Stimulated activated CD8-positive, alpha-beta memory T cell treated with anti-CD3 and anti-CD28 coated beads, Interleukin-15, amount 100 ng/mL, for 48 hours (primary cell): ENCODE measurements at places on chromosomes 5 and 9.

- no peak for DNase-seq
Observed at GRCh38 chr5:10896016-10896415, 135.0 kb upstream of the DAP start.

DNA sequence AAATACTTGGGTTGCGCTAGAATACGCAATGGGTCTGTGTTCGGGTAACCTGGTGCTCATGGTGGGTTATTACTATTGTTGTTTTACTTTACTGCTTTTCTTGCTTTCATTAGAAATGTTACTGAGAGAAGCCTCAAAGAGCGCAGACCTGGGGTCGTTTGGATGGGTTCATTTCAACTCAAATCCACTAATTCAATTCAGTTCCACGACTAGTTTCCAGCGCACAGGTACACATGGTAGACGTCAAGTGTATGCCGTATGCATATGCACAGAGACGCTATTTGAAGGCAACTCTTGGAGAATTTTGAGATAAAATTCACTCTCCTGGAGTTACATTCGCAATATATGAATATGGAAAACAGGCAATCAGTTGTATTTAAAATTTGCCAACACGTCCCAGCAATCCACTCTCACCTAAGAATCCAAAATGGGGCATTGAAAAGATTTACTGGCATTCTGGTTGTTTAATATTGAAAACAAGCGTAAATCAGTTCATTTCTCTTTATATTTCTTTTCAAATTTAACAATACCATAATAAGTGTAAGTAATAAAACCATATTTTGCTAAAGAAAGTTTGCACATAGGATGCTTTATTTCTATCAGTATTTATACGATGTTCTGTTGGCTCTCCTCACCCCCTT lies 4.4 kb upstream of the PAX5 start:
- DNase-seq = no peak

- DNase-seq = no peak
Observed at GRCh38 chr5:28400076-28400475, 1361.7 kb upstream of the CDH9 start.

DNA sequence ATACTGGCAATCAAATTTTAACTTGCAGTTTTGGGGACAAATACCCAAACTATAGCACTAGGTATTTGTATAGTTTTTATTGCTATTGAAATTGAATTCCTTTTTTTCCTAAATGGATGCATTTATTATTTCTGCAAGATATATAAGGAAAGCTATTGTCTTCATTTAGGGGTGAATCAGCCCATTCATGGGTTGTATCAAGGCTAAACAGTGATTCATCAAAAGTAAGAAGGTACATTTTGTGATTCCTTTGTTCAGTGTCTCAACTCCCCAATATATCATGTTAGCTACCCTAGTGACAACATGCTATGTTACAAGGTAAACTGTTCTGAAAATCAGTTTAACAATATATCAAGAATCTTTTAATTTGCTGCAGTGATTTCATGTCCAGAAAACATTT lies 185.7 kb downstream of the PLK2 start:
- DNase-seq = no peak

DNA sequence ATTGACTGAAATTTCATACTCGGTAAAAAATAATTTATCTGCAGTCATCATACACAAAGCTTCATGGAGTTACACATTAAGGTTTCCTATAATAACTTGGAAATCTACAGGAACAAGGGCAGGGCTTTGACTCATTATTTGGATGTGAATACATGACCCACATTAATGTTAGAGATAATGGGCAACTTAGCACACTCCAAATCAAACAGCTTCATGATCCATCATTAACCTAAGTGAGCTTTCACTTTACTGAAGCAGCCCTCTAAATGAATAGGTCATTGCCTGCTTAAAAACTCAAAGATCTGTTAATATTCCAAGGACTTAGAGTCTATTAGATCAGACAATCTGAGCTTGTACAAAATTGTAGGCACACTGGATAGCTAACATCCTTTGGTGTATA lies 9.0 kb downstream of the CDH12 start:
- no peak for DNase-seq

GRCh38 chr9:69797675-69798074 lies 22.9 kb upstream of the CFAP95 start:
- DNase-seq = no peak

DNA sequence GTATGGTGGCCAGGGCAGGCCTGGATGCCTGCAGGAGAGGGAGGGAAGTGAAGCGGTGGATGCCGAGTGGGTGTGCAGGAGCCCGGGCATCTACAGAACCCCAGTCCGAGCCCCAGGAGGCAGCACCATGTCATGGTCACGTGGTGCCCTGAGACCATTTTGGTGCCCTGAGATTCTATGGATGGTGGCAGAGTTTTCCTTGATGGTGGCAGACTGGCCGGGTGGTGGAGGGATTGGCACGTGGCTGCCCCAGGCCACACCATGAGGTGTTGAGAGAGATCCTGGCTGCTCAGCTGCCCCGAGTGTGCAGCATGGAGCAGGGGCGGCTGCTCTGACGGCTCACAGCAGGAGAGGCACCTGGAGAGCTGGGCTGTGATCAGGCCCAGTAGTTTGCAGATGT lies 52.3 kb downstream of the SYK start:
- no peak for DNase-seq

GRCh38 chr9:126480813-126481212 lies 132.9 kb upstream of the LMX1B start:
- no peak for DNase-seq

GRCh38 chr9:72485821-72486593 lies 35.4 kb upstream of the TMC1 start:
- DNase-seq = no peak

DNA sequence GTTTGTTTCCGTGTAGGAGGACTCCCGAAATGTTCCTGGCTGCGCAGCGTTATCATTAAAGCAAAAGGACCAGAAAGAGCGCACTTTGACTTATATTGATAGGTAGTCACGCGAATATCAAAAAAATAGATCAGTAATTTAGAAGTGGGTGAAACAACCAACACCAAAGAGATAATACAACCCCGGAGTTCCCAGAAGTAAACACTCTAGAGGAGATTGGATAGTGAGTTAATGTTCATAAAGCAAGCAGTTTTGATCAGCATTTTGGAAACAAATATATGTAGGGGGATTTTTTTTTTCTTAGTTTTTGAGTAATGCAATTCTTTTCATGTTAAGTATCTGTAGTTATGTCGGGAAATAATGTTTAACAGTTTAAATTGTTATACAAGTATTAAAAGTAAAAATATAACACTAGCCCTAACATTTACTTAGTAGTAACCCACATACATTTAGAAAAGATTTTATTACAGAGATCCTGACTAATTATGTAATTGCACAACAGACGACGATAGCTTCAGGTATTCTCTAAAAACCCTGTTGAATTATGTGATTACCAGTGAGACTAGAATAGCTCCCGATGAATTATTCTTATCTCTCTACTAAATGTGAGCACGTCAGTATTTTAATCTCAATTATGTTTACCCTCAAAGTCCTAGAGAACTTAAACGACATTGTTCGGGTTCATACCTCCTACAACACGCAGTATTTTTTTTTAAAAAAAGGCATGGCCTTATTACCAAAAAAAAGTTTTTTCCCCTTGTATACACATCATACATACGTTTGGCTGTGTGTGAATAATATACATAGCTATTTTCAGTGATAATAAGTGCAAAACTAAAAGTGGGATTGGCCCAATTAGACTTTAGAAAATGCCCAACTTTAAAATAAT lies 9.4 kb upstream of the NFIB start:
- DNase-seq = no peak

DNA sequence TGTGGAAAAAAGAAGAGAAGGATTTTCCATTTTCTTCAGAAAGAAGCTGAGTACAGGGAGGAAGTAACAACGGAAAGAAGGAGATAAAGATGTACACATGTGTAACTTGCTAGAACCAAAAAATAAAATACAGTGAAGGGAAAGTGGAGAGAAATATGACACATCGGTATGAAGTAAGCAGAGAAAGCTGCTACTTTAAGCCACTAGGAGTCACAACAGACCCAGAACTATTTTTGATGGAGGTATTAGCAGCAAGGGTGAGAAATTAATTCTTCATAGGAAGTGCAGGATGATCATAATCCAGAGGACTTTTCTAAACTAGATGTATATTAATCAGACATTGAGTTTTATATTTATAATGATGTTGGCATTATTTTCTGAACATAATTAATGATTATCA lies 88.5 kb downstream of the FAM174A start:
- no peak for DNase-seq

DNA sequence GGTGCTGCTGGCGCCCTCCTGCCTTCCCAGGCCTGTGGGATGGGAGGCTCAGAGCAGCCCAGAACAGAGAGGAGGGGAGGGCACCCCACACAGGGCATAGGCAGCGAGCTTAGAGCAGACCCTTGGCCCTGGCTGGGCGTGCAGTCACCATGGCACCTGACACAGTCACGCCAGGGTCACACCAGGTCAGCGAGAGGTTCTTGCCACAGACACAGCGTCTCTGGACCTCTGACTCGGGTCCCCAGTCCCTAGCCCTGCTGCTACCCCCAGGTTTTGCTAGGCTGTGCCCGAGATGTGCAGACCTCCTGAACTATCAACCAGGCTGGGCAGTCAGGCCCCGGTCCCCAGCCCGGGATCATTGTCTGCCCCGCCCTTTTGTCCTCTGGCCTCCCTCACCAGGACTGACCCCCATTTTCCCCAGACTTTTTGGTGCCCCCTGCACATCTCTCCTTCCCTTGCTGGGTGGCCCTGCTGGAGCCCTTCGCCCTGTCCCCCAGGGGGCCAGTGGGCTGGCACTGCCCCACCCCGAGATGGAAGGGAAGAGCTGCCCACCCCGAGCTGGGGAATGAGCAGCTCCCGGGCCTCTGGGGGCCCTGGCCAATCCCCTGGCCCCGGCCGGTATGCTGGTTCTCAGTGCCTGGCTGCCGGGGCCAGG lies 24.5 kb upstream of the NOTCH1 start:
- no peak for DNase-seq

GRCh38 chr5:129398026-129398678 lies 61.9 kb upstream of the ADAMTS19 start:
- DNase-seq = no peak

DNA sequence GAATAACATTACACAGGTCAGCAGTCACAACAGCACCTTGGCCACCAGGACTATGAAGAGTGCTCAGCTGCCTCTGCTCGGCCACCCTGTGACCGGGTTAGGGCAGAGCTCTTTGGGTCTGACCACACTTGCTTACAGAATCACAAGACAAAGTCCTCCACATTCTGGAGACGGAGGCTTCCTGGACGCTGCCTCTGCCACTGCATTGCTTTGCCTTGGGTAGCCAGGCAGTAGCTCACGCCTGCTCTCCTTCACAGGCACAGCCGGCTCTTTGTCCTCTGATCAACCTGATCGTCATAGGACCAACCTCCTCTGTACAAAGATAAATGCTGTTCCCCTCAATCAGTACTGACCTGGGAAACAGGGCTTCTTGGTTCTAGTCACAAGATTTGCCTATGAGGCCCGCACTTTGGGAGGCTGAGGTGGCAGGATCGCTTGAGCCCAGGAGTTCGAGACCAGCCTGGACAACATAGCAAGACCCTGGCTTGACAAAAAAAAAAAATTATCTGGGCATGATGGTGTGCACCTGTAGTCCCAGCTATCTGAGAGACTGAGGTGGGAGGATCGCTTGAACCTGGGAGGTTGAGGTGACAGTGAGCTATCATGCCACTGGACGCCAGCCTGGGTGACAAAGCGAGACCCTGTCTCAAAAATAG lies 128.4 kb upstream of the IER5L start:
- no peak for DNase-seq

DNA sequence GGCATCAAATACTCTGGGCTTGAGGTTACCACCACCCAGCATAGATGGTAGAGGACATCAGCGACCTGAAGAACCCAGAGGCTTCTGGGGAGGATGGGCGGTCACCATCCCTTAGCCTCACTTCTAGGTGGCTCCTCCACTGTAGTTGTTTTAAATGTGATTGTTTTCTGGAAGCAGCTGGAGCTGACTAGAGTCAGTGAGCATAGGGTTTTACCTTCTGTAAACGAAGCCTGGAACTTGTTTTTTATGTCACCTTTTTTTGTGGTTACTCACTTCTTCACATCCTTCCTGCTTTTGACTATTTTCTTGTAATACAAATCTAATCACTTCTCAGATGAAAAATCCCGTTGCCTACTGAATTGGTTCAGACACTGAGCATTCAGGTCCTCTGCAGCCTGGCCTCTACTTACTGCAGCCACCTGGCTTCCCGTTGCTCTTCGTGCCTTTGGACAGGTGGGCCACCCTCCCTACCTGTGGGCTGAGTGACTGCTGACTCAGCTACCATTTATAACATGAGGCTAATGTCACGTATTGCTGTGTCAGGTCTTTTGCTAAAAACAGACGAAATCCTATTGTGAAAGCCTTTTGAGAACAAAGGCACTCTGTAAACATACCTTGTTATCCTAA lies 167.8 kb downstream of the MAN2A1 start:
- no peak for DNase-seq

DNA sequence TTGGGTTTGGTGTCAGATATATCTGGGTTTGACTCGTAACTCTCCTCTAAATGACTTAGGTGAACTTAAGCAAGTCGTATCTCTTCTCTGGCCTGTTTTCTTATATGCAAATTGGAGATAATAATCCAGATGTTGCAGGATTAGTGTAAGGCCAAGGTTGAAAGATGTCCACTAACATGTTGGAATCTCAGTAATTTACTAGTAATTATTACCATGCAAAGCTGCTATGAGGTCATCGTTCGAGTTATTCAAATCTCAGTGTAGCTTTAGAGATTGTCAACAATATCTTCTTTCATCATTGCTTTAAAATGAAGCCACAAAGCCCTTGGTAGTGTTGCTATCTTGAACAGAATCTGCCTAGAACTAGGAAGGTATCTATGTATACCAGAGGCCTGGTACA lies 437.7 kb upstream of the KLF4 start:
- DNase-seq = no peak

- no peak for DNase-seq
Observed at GRCh38 chr5:9165546-9165945, 380.3 kb downstream of the SEMA5A start.

GRCh38 chr5:141322261-141322660 lies 1.7 kb upstream of the TAF7 start:
- no peak for DNase-seq

GRCh38 chr5:80057921-80058320 lies 22.8 kb downstream of the THBS4 start:
- no peak for DNase-seq

- no peak for DNase-seq
Observed at GRCh38 chr5:39396843-39397242, 27.9 kb downstream of the DAB2 start.

GRCh38 chr5:151068433-151069197 lies 12.2 kb downstream of the TNIP1 start:
- peak; percentile 74 for DNase-seq

- DNase-seq = peak; percentile 49
Observed at GRCh38 chr5:140357726-140358093, 2.3 kb upstream of the SLC4A9 start.

GRCh38 chr9:37732952-37733351 lies 20.7 kb upstream of the TRMT10B start:
- DNase-seq = no peak
